ENCODE measurements at places on chromosomes 6 and 20.
A peak's percentile ranks its signal among the peaks of the same experiment; 100 is the strongest.

- no peak for DNase-seq
Observed at GRCh38 chr20:23142162-23143050, 56.3 kb upstream of the CD93 start.

GRCh38 chr6:113909224-113909856 lies 52.2 kb downstream of the MARCKS start:
- peak; percentile 21 for DNase-seq

DNA sequence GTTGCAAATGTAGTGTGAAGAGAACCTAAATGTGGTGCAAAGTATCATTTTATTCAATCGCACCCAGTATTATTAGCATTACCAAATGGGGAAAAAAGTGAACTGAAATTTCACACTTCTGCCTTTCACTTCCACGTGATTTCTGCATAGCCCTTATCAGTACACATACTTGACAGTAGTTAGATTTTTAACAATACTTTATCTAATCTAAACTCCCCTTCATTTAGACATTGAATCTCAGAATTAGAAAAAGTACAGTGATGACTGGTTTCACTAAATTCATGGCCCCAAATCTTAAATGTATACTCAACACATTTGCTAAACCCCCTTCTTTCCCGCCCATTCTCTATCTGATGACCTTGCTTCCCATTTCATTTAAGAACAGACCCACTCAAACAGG lies 14.3 kb downstream of the STX7 start:
- no peak for DNase-seq

GRCh38 chr20:8853805-8854338 lies 215.0 kb upstream of the PLCB4 start:
- DNase-seq, result peak; percentile 69

DNA sequence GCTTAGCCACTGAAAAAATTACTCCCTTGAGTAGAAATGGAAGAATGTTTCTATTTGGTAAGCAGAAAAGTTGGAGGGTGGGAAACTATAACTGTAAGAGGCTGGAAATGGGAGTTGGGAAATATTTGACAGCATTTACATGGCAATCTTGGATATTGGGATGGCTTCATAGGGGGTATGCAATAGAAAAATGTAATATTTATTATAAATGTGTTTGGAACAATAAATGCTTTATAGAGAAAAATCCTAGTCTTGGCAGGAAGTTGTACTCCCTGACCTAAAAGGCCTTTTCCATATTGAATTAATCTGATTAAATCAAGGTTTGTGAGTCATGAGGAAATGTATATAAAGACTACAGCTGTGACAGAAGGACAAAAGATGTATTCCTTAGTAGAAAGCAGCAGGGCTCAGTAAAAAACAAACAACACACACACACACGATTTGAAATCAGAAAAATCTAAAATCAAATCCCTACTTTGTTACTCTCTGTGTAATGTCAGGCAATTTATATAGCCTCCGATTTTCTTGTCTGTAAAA lies 272.3 kb downstream of the CD109 start:
- DNase-seq, result no peak

- DNase-seq, result no peak
Observed at GRCh38 chr6:85065831-85066230, 301.4 kb upstream of the TBX18 start.

DNA sequence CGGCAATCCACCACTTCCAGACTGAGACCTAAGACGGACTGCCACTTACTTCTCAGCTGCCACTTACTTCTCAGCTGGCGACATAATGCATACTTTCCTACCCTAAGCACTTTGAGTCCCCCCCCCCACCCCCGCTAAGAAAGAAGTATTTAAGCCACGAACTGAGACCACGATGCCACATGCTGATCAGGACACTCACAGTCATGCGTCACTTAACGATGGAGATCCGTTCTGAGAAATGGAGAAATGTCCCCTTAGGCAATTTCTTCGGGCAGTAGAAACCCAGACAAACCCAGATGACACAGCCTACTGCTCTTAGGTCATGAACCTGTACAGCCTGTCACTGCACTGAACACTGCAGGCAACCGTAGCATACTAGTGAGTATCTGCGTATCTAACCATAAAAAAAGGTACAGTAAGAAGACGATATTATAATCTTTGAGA lies 690 bp downstream of the IFNGR1 start:
- no peak for DNase-seq

GRCh38 chr6:17492350-17492749 lies 99.0 kb downstream of the CAP2 start:
- DNase-seq, result no peak

DNA sequence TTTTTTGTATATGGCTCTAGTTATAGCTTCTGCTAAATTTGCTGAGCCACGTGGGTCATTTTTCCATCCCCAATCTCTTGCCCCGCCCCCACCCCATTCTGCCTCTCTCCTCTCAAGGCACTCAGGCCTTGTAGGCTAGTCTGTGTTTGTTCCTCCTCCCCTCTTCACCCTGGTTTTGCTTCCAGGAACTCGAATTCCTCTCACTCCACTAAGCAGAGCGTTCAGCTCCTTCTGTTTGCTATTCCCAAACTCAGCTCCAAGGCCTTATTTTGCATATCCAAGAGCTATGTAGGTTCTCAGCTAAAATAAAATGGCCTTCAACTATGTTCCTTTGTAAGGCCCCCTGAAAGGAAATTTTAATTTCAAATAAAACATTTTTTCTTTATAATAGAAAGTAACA lies 1293.7 kb downstream of the EPHA7 start:
- DNase-seq, result no peak

GRCh38 chr6:4280707-4281106 lies 145.3 kb upstream of the ECI2 start:
- DNase-seq, result no peak

- DNase-seq, result no peak
Observed at GRCh38 chr6:119043783-119044182, 34.7 kb downstream of the FAM184A start.

- no peak for DNase-seq
Observed at GRCh38 chr6:12174878-12175277, 115.3 kb upstream of the EDN1 start.

DNA sequence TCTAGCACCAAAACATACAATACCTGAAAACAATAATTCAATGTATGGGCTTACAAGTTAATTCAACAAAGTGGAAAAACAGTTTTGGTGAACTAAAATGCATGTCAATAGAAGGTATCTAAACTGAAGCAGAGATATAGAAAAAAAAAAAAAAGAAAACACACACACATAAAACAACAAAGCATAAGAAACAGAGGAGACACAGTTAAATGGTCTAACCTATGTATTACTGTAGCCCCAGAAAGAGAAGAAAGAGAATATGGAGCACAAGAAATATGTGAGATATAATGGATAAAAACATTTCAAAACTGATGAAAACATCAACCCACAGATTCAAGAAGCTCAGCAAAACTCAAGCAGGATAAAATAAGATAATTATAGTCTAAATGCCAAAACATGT lies 118.7 kb downstream of the MAP3K5 start:
- no peak for DNase-seq

DNA sequence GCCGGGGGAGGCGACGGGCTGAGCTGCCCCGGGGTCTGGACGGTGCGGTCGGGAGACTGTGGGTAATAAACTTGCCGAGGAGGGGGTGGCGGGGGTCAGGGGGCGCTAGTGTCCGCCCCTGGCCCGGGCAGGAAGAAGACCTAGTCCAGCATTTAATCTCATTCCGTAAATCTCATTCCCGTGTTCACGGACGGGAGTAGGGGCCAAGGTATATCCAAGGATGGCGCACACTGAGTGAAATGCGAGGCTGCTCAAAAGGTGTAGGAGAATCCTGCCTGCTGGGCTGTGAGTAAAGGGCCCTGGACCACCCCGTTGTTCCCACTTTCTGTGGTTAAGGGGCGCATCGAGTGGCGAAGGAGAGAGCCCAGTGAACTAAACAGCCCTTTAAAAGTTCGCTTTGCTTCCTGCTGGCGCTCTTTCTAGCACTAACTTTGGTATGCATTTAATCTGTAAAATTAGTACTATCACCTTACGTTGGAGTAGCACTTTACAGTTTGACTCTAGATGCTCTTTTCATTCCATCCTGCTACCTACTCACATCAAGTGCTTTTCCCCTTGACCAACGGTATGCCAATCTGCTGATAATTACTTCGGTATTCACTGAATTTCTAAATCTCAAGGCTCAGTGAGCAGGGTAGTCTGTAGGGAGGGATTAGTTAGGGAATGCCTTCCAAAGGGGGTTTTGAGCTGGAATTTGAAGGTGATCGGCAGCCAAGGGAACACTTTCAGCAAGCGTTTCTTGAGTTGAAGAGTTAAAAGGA lies 730 bp downstream of the PARD6B start:
- no peak for DNase-seq

DNA sequence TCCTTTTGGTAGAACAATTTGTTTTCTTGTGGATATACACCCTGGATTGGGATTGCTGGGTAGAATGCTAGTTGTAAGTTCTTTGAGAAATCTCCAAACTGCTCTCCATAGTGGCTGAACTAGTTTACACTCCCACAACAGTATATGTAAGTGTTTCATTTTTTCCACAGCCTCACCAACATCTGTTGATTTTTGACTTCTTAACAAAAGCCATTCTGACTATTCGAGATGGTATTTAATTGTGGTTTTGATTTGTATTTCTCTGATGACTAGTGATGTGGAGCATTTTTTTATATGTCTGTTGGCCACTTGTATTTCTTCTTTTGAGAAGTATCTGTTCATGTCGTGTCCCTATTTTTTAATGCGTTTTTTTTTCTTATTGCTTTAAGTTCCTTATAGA lies 444.1 kb downstream of the CBLN4 start:
- DNase-seq, result no peak

GRCh38 chr6:82554666-82555065 lies 191.0 kb downstream of the TPBG start:
- DNase-seq, result no peak

DNA sequence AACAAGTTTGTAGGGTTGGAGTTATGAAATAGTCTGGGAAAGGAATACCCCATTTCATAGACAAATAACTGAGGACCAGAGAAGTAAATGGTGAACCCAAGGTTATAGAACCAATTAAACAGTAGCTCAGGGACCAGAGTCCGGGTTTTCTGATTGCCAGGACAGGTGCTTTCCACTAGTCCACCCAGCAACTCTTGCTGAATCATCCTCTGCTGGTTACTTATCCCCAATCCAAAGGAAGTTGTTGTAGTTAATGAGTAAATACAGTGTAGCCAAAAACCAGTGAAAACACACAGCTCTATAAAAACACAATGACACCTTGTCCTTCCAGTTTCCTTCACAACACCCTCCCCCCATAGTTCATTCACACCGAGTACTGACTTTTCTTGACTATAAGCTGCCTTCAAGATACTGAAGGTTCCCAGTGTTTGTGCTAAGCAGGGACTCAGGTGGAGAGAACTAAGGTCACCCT lies 766 bp upstream of the TINAG start:
- no peak for DNase-seq

DNA sequence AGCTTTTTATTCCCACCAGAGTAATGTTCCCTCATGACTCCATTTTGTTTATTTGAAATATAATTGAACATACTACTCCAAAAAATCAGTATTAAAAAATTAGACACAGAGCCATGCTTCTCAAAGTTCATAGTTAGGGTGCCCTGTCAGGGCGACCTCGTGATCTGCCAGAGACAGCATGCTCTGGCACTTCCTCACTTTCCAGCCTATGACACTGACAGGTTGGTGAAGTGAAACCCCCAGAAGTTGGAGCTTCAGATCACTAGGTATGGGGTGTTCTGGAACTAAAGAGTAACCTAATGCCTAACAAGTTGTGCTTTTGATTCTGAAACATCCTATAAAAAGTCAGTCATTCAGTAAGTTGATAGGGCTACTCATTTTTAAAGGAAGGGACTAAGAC lies 93.0 kb downstream of the TBC1D7 start:
- DNase-seq, result no peak

GRCh38 chr6:166500246-166500645 lies 86.2 kb downstream of the RAMACL start:
- peak; percentile 75 for DNase-seq

- no peak for DNase-seq
Observed at GRCh38 chr6:18674346-18674745, 287.2 kb downstream of the RNF144B start.

- no peak for DNase-seq
Observed at GRCh38 chr6:124800222-124800621, 162.0 kb upstream of the RNF217 start.

GRCh38 chr6:159608961-159609651 lies 83.9 kb downstream of the SOD2 start:
- DNase-seq, result no peak

GRCh38 chr6:74041420-74041819 lies 345.4 kb downstream of the CD109 start:
- no peak for DNase-seq

- DNase-seq, result peak; percentile 21
Observed at GRCh38 chr6:105345506-105345905, 57.4 kb downstream of the PREP start.

DNA sequence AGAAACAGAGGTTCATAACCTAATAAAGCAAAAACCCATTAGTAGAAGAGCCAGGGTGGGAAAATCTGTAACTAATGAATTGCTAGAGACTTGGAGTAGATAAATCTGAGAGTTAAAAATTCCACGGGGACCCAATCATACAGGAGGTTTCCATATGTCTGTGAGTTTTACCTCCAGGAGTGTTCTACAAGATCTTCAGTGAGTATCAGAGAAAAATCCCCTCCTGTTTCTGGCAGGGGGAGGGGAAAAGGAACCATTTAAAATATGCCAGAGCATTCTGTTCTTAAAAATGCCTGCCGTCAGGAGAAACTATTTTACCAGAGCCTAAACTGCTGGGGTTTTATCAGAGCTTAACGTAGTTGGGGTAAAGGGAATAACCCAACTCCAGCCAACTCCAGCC lies 54.0 kb upstream of the PLN start:
- DNase-seq, result no peak
